ENCODE measurements at places on chromosomes 5 and 9.

GRCh38 chr5:180171568-180172094 lies 37.4 kb downstream of the RASGEF1C start:
- no peak for DNase-seq

DNA sequence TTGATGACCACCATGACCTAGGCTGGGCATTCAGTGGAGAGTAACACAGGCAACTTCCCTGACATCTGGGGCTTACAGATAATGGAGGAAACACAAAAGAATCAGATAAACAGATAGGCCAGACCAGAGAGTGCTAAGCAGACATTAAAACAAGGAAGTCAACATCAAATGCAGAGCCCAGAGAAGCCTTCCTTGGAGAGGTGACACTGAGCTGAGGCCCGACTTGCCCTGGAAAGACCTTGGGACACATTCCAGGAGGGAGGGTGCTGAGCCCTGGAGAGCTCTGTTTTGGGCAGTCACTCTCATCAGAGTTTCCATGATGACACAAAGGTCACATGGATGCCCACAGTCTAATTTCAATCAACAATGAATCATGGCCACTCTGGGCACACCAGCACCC lies 31.9 kb upstream of the C5orf58 start:
- DNase-seq, result no peak

DNA sequence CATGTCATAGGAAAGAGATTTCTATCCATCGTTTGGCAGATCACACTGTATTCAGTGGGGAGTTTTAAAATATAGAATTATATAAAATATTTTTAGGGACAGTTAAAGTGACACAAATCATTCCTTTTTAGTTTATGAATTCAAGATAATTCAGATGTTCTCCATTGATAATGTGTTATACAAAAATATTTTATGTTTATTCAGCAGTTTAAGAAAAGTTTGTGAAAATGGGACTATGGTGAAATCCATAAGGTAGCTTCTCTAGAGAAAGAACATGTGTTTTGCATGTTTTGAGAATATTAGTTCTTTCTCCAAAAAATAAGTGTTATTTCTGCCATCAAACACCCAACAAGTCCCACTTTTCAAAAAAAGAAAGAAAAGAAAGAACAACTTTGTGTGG lies 122.9 kb downstream of the EMB start:
- DNase-seq, result no peak

- DNase-seq, result no peak
Observed at GRCh38 chr9:34746526-34746925, 36.6 kb upstream of the CCL21 start.

DNA sequence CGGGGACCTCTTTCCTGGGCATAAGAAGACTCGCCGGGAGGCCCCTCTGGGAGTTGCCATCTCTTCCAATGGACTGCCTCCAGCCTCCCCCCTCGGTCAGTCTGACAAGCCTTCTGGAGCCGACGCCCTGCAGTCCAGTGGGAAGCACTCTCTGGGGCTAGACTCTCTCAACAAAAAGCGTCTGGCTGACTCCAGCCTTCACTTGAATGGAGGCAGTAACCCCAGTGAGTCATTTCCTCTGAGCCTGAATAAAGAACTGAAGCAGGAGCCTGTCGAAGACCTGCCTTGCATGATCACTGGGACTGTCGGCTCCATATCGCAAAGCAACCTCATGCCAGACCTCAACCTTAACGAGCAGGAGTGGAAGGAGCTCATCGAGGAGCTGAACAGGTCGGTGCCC lies 28.4 kb upstream of the LTC4S start:
- no peak for DNase-seq

DNA sequence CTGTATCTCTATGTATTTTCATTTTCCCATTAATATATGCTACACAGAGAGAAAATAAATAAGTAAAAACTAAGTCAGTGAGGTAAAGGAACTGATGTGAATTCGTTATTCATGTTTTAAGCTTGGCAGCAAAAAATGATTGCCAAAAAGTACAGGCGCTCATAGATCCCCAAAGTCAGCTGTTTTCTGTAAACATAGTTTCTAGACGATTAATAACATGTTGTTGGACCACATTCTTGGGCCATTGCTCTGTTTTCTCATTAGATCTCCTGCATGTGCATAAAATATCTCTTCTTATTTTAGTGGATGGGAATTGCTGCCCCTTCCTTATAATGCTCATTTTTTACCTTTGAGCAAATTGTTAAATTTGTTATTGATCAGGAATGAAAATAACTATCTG lies 215.2 kb downstream of the TLE1 start:
- DNase-seq, result no peak

- no peak for DNase-seq
Observed at GRCh38 chr9:99051406-99051805, 53.5 kb upstream of the TGFBR1 start.

GRCh38 chr9:12368569-12368968 lies 324.6 kb upstream of the TYRP1 start:
- DNase-seq, result no peak

GRCh38 chr9:76463211-76463610 lies 4.2 kb downstream of the GCNT1 start:
- no peak for DNase-seq

DNA sequence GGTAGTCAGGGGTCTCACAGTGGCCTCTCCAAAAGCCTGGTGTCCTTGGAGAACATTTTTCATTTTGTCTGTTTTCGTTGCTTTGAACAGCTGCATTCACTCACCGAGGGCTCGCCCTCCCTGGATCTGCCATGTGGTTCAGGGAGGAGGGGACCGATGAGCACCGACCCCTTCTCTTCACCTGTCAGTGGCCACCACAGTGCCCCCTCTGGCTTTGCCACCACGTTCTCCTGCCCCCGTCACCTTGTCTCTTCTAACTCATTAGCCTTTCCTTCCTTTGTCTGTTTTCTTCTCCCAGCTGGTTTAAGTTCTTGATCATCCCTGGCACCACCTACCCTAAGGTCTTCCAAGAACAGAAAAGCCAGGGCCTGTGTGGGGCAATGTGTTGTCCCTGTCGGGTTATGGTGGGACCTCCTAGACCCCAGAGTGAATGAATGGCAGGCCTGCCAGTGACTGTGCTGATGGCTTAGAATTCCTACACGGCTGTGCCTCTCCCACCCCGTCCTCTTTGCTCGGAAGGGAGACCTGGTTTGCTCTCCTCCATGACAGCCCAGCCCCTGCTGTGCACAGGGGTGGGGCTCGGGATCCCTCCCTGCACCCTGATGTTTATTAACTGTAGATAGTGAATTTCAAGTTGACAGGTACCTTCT lies 90.0 kb downstream of the ANKRD33B start:
- DNase-seq, result no peak

DNA sequence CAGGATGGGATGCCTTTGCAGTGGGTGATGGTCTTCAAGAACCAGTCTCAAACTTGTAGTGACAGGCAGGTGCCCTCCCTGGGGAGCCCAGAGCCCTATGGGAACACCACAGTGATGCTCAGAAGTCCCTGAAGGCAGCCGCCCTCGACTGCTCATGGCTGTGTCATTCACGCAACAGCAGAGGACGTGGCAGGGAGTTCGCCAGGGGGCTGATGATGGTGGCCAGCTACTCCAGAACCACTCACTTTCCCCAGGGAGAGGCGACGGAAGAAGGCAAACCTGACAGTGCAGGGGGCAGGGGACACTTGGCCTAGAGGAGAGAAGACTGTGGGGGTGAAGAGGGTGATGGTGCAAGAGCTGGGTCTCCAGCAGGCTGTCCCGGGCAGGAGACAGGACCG lies 4.0 kb downstream of the IL13 start:
- DNase-seq, result no peak
